ENCODE measurements at places on chromosomes 13 and 19.

- H3K4me1 ChIP-seq: no peaks in the 10 kb centered on the region
- H3K36me3 ChIP-seq: no peaks in the 10 kb centered on the region
- no peaks in the 10 kb centered on the region for H3K27me3 ChIP-seq
- H3K27ac ChIP-seq: no peak overlapping the region
- DNase-seq: no peak
Observed at GRCh38 chr13:102127153-102127552, 274.7 kb downstream of the FGF14 start.

- no peaks in the 10 kb centered on the region for H3K27me3 ChIP-seq
- no peaks in the 10 kb centered on the region for H3K4me1 ChIP-seq
- no peak for DNase-seq
- no peak overlapping the region for H3K27ac ChIP-seq
- no peaks in the 10 kb centered on the region for H3K36me3 ChIP-seq
- no peak overlapping the region for H3K4me3 ChIP-seq
Observed at GRCh38 chr13:33865945-33866344, 48.0 kb downstream of the RFC3 start.

- H3K36me3 ChIP-seq: peaks cover 52% of the 10 kb centered on the region
- no peak overlapping the region for H3K4me3 ChIP-seq
- H3K27me3 ChIP-seq: no peaks in the 10 kb centered on the region
- no peak for DNase-seq
- H3K27ac ChIP-seq: no peak overlapping the region
- peaks cover 36% of the 10 kb centered on the region for H3K4me1 ChIP-seq
Observed at GRCh38 chr19:42277821-42278451, 8.9 kb downstream of the CIC start.

GRCh38 chr19:47609906-47610894, 1.3 kb downstream of the BICRA start:
- H3K27ac ChIP-seq: peak overlapping the region; percentile 63
- no peaks in the 10 kb centered on the region for H3K27me3 ChIP-seq
- H3K4me3 ChIP-seq: peak overlapping the region; percentile 89
- peaks cover 48% of the 10 kb centered on the region for H3K4me1 ChIP-seq
- H3K36me3 ChIP-seq: peaks cover 35% of the 10 kb centered on the region

DNA sequence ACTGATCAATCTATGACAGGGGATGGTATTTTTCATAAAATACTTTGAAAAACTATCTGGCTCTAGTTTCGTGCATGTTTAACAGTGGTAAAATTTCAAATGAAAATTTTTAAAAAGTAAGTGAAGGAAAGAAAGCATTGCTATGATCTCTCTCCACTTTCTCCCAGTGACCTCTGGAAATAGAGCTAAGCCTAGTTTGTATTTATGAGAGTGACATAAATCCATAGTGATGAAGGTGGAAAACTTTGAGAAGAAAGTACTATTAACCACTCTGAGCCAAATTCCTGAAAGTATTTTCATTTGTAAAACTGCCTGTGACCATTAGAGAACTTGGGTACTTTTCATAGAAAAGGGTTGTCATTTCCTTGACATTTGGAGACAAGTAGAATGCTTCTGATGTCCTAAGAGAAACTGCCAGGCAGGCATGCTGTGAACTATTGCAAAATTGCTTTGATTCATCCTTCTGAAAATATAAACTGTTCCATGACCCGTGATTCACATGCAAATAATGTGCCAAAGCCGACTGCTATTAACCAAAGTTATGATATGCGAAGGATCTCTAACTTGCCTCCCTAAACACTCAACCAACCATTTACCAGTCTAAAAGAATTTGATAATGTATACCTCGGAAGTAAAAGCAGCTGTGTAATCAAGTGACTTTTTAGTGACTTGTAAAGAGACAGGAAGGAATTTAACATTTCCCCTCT, 133.2 kb downstream of the VWA8 start:
- DNase-seq: peak; percentile 46
- H3K4me1 ChIP-seq: peaks cover 39% of the 10 kb centered on the region
- peak overlapping the region; percentile 67 for H3K27ac ChIP-seq
- no peaks in the 10 kb centered on the region for H3K27me3 ChIP-seq
- no peak overlapping the region for H3K4me3 ChIP-seq

GRCh38 chr19:7744199-7744786, 3.0 kb downstream of the CD209 start:
- 0 out of 2 replicates have a peak, but pooled peaks cover 2% of the 10 kb centered on the region for H3K27me3 ChIP-seq
- H3K27ac ChIP-seq: no peak overlapping the region
- H3K4me3 ChIP-seq: no peak overlapping the region
- no peaks in the 10 kb centered on the region for H3K36me3 ChIP-seq
- no peak for DNase-seq
- H3K4me1 ChIP-seq: no peaks in the 10 kb centered on the region

- H3K27ac ChIP-seq: no peak within 1 kb of the TSS
- peaks cover 28% of the 10 kb centered on the region for H3K4me1 ChIP-seq
- peak within 1 kb of the TSS; percentile 42 for H3K4me3 ChIP-seq
- no peaks in the 10 kb centered on the region for H3K36me3 ChIP-seq
- DNase-seq: peak; percentile 68
Observed at GRCh38 chr13:26051657-26052311, at the start of gene SHISA2. Gene SHISA2, minus strand, starts transcription at chr13:26052016. Its CDS starts 1,041 bp downstream, at chr13:26050975.

- H3K36me3 ChIP-seq: peaks cover 4% of the 10 kb centered on the region
- no peaks in the 10 kb centered on the region for H3K27me3 ChIP-seq
- no peak overlapping the region for H3K27ac ChIP-seq
- H3K4me1 ChIP-seq: peaks cover 29% of the 10 kb centered on the region
- no peak for DNase-seq
Observed at GRCh38 chr13:41616151-41616550, 158.8 kb downstream of the RGCC start.

DNA sequence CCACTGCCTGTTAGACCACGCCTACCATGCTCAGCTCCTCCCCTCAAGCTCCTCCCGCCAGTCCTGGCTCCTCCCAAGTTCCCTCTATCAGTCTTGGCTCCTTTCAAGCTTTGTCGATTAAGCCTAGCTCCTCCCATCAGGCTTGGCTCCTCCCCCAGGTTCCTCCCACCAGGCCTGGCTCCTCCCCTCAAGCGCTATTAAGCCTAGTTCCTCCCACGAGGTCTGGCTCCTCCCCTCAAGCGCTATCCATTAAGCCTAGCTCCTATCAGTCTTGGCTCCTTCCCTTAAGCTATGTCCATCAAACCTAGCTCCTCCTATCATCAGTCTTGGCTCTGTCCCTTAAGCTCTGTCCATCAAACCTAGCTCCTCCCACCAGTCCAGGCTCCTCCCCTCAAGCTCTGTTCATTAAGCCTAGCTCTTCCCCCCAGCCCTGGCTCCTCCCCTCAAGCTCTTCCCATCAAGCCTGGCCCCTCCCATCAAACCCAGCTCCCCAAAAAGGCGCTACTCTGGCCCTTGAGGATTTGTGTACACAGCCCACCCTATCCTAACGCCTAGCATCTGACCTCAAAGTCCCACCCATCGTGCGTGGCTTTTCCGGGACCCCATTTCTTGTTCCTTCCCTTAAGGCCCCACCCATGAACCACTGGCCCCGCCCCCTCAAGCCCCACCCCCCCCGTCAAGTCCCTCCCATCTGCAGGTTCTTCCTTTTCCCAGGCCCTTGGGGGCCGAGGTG, 10.0 kb downstream of the CAMSAP3 start:
- peak; percentile 46 for DNase-seq
- no peak overlapping the region for H3K4me3 ChIP-seq

DNA sequence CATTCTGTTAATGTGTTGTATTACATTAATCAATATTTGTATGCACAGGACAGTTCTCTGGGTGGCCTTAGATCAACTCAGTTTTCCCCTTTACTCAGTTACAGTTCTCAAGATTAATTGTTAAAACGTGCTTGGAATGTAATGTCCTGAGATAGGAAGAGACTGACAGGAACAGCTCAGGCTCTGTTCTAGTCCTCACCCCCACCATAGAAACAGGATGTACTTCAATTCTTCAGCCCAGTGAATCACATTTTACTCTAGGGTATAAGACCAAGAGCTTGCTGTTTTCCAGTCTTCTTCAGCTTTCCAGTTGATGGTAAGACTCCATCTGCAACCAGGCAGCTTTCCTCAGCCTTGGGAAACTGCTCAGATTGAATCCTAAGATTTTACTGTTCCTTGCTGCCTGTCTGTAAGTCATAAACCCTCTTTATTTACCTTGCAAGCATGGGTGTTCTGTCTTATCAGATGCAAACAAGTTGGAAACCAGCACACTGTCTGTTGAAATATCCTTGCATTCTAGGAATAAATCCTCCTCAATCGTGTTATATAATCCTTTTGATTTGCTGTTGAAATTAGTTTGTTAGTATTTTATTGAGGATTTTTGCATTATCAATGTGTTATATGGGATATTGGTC, 836.9 kb upstream of the PCDH9 start:
- no peak overlapping the region for H3K27ac ChIP-seq
- H3K4me3 ChIP-seq: no peak overlapping the region
- no peak for DNase-seq
- H3K36me3 ChIP-seq: no peaks in the 10 kb centered on the region
- H3K27me3 ChIP-seq: no peaks in the 10 kb centered on the region

DNA sequence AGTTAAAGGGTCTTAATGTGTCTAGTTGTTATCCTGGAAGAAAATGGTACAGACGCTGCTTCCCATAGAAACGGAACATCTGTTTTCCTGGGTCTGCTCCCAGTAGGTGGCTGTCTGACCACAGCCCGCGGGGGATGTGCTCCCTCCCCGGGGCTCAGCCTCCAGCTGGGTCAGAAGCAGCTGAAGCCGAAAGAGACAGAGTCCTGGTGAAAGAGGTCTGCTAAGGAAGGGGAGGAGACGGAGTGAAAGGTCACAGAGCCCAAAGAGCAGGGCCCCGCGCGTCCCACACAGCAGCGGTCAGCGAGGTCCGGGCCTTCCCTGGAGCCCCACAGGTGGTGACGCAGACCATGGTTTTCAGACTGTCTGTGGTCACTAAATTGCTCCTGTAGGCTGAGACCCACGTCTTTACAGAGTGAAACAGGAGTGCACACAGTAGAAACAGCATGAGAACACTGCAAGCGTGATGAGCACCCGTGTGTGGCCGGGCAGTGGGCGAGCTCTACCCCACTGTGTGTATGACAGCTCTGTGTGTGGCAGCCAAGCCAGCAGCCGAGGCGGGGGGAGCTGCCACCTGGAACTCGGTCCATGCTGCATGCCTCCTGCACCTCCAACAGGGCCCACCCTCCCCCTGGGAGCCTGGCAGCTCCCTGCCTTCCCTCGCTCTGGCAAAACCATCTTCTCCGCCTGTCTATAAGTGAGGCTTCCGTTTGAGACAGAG, 52.0 kb upstream of the C13orf46 start:
- H3K27me3 ChIP-seq: no peaks in the 10 kb centered on the region
- H3K4me3 ChIP-seq: no peak overlapping the region
- H3K27ac ChIP-seq: peak overlapping the region; percentile 5
- DNase-seq: peak; percentile 62

GRCh38 chr13:108933061-108933460, 303.6 kb downstream of the MYO16 start:
- H3K27me3 ChIP-seq: peaks cover 15% of the 10 kb centered on the region
- H3K4me1 ChIP-seq: no peaks in the 10 kb centered on the region
- no peak overlapping the region for H3K27ac ChIP-seq

- no peak overlapping the region for H3K27ac ChIP-seq
- H3K36me3 ChIP-seq: peaks cover 37% of the 10 kb centered on the region
- peak overlapping the region; percentile 82 for H3K4me3 ChIP-seq
Observed at GRCh38 chr19:55257461-55258420, 1.1 kb downstream of the PPP6R1 start.

- DNase-seq: no peak
- H3K27ac ChIP-seq: no peak overlapping the region
- H3K4me1 ChIP-seq: peaks cover 32% of the 10 kb centered on the region
- no peaks in the 10 kb centered on the region for H3K36me3 ChIP-seq
- H3K4me3 ChIP-seq: no peak overlapping the region
Observed at GRCh38 chr13:102697929-102698648, 3.2 kb upstream of the METTL21C start.

DNA sequence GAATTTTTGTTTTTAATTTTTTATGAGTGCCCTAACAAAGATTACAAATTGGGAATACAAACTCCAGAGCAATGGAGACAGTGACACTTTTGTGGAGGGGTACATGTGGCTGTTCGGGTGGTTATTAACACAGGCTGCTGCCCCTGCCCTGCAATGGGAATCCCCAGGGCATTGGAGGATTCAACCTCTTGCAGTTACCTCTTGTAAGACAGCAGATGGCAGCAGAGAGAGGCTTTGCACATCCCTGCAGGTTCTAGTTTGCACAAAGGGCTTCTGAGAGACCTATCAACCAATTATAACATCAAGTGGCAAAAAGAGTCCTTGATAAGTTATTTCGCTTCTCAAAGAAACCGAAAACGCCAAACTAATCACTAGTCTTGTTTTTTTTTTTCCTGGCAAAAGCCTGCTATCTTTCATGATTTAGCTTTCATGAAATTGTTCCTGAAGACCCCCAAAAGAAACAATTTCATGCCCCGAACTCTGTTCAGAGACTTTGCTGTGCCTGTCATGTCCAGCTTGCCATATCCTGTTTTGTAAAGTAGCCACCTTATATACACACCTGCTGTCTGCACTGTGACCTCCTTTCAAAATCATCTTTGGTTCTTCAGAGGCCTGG, 10.4 kb downstream of the GJB2 start:
- no peaks in the 10 kb centered on the region for H3K4me1 ChIP-seq
- no peaks in the 10 kb centered on the region for H3K36me3 ChIP-seq
- no peak overlapping the region for H3K27ac ChIP-seq
- DNase-seq: no peak
- H3K4me3 ChIP-seq: no peak overlapping the region

- peaks cover 24% of the 10 kb centered on the region for H3K4me1 ChIP-seq
- no peaks in the 10 kb centered on the region for H3K36me3 ChIP-seq
- peak overlapping the region; percentile 49 for H3K4me3 ChIP-seq
- no peaks in the 10 kb centered on the region for H3K27me3 ChIP-seq
- peak overlapping the region; percentile 90 for H3K27ac ChIP-seq
- peak; percentile 79 for DNase-seq
Observed at GRCh38 chr19:45469945-45470761, 2.4 kb downstream of the FOSB start.

DNA sequence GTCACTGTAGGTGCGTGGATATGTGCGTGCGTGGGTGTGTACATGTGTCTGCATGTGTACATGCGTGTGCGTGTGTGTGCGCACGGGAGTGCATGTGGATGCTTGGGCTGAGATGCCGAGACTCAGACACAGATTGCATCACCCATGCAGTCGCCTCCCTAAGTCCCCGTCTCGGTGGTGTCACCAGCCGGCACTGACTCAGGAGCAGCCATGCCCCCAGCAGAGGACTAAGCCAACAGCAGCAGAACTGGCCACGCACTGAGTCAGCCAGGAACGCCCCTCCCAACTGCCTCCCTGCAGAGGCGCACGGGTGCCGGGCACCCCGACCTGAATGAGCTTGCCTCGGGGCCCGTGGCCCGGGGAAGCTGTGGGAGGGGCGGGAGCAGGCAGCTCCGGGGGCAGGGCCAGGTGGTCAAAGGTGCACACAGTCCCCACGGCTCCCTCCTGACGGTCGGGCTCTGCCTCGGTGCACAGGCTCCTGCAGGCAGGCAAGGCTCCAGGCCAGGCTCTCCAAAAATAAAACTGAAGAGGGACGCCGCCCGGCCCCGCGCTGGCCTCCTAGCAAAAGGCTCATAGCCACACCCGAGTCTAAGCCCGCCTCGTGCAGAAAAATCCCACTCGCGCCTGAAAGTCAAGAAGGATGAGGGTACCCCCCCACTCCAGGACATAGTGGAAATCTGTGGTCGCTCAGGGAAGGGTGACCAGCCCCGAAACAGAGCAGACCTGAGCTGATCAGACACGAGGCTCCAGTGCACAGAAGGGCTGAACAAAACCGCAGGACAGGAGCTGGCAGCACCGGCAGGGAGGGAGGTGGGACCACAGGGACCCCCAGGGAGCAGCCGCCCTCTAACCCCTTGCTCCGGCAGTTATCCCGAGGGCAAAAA, 49.2 kb downstream of the GADD45B start:
- H3K36me3 ChIP-seq: no peaks in the 10 kb centered on the region
- H3K4me1 ChIP-seq: peaks cover 47% of the 10 kb centered on the region
- peak overlapping the region; percentile 64 for H3K27ac ChIP-seq
- peak overlapping the region; percentile 19 for H3K4me3 ChIP-seq
- no peaks in the 10 kb centered on the region for H3K27me3 ChIP-seq
